M059J (cell line): ENCODE measurements at places on chromosomes 2 and 18. TPM values are rescaled to one million over a fixed set of nuclear protein-coding genes. Genes with fewer than 3 reads are reported as not detected.

PIEZO2 gene
- total RNA-seq = 11.7 and 22.9 TPM in 2 replicates

GCG gene
- not detected in 2 replicates for total RNA-seq

DCDC2C gene
- not detected in 2 replicates for total RNA-seq

ATP6V1C2 gene
- total RNA-seq = 0.37 TPM in 1 of 2 replicates, not detected in the other

REG3G gene
- not detected in 2 replicates for total RNA-seq

POU3F3 gene
- 1.0 and 1.2 TPM in 2 replicates for total RNA-seq

DSC3 gene
- not detected in 2 replicates for total RNA-seq

RFX8 gene
- total RNA-seq = not detected in 2 replicates

RASGRP3 gene
- total RNA-seq = 24.5 and 26.4 TPM in 2 replicates

ROCK1 gene
- 6.3 and 8.9 TPM in 2 replicates for total RNA-seq

OR6B2 gene
- total RNA-seq = not detected in 2 replicates

CSRNP3 gene
- total RNA-seq = 0.27 and 0.32 TPM in 2 replicates

ORC2 gene
- total RNA-seq = 10.0 and 14.3 TPM in 2 replicates

STPG4 gene
- 1.0 TPM in 1 of 2 replicates, not detected in the other for total RNA-seq

UCN gene
- total RNA-seq = 1.6 and 3.0 TPM in 2 replicates

ITGAV gene
- 45.9 and 69.9 TPM in 2 replicates for total RNA-seq

CNDP1 gene
- not detected in 2 replicates for total RNA-seq

CCDC121 gene
- total RNA-seq = 0.42 and 1.4 TPM in 2 replicates

ANKRD30BL gene
- total RNA-seq = not detected in 2 replicates

MC5R gene
- not detected in 2 replicates for total RNA-seq

ABCG8 gene
- not detected in 2 replicates for total RNA-seq

CD8B2 gene
- total RNA-seq = 0.10 TPM in 1 of 2 replicates, not detected in the other

SAG gene
- not detected in 2 replicates for total RNA-seq

COL3A1 gene
- 88.9 and 103 TPM in 2 replicates for total RNA-seq

TUBB8B gene
- total RNA-seq = not detected in 2 replicates

GAD1 gene
- 3.0 and 3.6 TPM in 2 replicates for total RNA-seq

GNAL gene
- 0.02 and 0.15 TPM in 2 replicates for total RNA-seq

C2orf15 gene
- total RNA-seq = 0.39 and 1.4 TPM in 2 replicates

MYO3B gene
- total RNA-seq = not detected in 2 replicates

AGXT gene
- total RNA-seq = not detected in 2 replicates

RAPH1 gene
- 9.3 and 13.8 TPM in 2 replicates for total RNA-seq

FLACC1 gene
- 0.27 TPM in 1 of 2 replicates, not detected in the other for total RNA-seq

ANKRD39 gene
- 7.2 and 11.9 TPM in 2 replicates for total RNA-seq

SERPINB11 gene
- not detected in 2 replicates for total RNA-seq

GPATCH11 gene
- total RNA-seq = 10.0 and 13.1 TPM in 2 replicates

PLCD4 gene
- total RNA-seq = 0.34 and 0.39 TPM in 2 replicates

HOXD9 gene
- total RNA-seq = 0.57 and 0.86 TPM in 2 replicates

GPR155 gene
- total RNA-seq = 1.6 and 2.5 TPM in 2 replicates

ATP9B gene
- 10.8 and 11.6 TPM in 2 replicates for total RNA-seq

LOXHD1 gene
- not detected in 2 replicates for total RNA-seq

KCTD18 gene
- 10.7 and 15.2 TPM in 2 replicates for total RNA-seq
